ENCODE measurements at places on chromosomes 4 and X.
A peak's percentile ranks its signal among the peaks of the same experiment; 100 is the strongest.

GRCh38 chr4:163042306-163042705, 124.4 kb downstream of the NAF1 start:
- no peak for DNase-seq

DNA sequence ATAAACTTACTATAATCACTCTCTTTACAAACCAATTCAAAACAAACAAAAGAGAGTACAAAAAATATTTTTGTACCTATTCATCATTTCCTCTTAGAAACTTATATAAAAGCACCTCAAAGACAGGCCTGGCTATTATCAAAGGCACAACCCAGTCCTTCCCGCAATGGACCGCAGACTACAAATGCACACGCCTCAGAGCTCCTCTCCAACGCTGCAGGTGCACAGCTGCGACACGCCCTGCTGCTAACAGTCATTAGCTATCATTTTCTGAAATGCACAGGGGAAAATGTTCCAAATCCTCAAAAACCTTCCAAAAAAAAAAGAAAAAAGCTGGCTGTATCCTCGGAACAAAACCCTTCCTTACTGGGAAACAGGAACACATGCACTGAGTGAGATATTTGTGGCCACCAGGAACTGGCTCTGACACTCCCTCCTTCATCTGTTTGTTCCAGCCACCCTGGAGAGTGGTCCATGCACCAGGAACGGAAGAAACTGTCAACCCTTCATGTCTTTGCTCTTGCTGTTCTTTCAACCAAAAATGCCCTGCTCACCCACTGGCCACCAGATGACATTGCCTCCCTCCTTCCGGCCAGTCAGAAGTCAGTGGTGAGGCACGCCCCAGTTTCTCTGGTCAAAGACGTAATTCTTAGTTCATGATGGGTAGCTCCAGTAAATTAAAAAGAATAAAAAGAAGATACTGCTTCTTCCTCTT, 16.7 kb downstream of the IRF2 start:
- no peak for DNase-seq

GRCh38 chr4:174317531-174317930, 33.8 kb downstream of the CEP44 start:
- DNase-seq: no peak

GRCh38 chr4:8085491-8086117, 73.0 kb downstream of the ABLIM2 start:
- no peak for DNase-seq

- no peak for DNase-seq
These were observed 337.6 kb downstream of the HNRNPD start for GRCh38 chr4:82036181-82036580.

DNA sequence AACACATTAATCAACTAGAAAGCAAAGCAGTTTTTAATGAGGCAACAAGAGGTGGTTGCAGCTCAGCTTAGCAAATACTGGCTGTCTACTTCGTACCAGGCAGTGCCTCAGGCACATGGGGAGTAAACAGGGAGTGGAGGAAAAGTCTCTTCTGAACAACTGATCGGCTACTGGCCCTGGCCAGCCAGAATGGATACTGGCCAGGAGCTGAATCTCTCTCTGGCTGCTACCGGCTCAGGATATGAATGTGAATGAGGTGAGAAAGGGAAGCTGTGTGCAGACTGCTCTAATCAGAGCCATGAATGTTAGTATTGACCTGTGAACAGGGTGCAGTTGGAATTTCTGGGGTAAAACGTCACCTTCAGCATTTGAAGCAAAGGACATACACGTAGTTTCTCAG, 77.3 kb downstream of the STK32B start:
- DNase-seq: no peak

- no peak for DNase-seq
These were observed 50.8 kb downstream of the HTRA3 start for GRCh38 chr4:8320386-8320750.

GRCh38 chrX:154373340-154374306, 811 bp downstream of the FLNA start:
- DNase-seq: no peak

GRCh38 chr4:74623041-74623440, 171.3 kb downstream of the BTC start:
- peak; percentile 9 for DNase-seq

DNA sequence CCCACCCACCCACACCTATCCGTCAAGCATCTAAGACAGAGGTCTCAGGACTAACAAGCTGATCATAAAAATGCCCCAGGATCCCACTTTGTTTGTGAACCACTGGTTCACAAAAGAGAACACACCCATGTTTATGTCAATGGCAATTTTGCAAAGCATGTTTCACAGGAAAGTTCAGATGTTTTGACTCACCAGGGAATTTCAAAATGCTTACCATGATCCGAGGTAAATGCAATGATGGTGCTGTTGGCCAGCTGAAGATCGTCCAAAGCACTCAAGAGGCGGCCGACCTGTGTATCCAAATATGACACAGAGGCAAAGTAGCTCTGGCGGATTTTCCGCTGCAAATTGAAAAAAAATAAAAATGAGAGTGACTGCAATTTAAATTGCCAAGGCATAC, 15.0 kb downstream of the IDS start:
- DNase-seq: no peak

DNA sequence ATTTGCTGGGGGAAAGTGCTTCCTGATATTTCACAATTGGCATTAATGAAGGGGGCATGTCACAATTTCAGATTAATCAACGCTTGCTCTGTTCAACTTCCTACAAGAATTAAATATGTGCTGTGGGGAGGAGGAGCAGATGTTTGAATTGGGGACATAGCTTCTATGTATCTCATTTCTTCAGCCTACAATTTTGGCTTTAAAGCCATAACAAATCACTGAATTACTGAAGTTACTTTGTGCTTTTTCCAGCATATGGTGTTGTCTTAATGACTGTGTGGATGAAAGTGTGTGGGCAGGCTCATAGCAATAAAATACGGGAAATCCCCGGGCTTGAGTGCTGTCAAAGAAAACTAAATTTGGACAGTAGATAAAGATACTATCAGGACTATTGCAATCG, 813 bp downstream of the TLR7 start:
- DNase-seq: no peak
